NCI-H1930 (cell line): ENCODE measurements at places on chromosomes 3 and 15.

- no peak for DNase-seq
These were observed 29.4 kb upstream of the ARID3B start for GRCh38 chr15:74511583-74511982.

- no peak for DNase-seq
These were observed 57.1 kb upstream of the POU1F1 start for GRCh38 chr3:87333393-87333892.

DNA sequence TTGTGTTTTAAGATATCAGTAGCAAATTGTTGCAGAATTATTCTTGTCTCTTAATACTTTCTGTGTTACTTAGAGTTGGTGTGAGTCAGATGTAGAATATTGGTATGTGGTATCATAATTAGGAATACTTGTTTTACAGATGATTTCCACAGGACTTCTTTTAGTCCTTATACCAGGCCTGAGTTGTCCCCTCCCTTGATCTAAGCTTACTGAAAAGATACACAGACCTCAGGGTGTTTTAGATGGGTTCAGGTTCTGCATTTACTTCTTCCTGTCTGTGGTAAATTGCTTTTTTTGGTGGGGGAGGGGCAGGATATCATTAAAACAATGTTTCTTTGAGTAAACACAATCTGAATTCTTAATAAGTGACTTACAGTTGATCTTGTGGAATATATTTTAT lies 14.2 kb downstream of the DZIP3 start:
- DNase-seq, result no peak

DNA sequence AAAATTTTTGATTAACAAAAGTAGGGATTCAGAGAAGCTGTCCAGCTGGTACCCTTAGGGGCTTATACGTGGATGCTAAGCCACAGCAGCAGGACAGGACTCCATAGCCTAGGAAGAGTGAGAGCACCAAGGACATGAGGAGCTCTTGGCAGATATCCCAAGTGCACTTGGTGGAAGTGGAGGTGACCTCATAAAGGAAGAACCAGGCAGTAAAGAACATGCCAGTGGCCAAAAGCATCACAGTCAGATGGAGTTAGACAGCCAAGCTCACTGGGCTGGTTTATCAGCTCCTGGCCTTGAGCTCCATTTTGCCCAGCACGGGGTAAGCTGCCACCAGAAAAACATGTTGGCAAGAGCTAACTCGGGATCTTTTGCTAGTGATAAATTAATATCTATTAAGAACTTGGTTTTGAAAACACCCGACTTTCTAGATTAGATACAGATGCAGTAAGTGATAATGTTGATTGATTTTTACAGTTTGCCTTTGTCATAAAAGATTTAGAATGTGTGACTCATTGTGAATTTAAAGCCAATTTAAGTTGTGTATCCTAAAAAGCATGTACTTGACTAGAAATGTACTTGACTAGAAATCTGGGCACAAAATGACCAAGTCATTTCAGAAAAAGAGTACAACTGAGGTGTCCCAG lies 108.0 kb downstream of the CMSS1 start:
- DNase-seq, result no peak

- DNase-seq, result no peak
These were observed 363.1 kb upstream of the PLSCR5 start for GRCh38 chr3:146968204-146968651.

DNA sequence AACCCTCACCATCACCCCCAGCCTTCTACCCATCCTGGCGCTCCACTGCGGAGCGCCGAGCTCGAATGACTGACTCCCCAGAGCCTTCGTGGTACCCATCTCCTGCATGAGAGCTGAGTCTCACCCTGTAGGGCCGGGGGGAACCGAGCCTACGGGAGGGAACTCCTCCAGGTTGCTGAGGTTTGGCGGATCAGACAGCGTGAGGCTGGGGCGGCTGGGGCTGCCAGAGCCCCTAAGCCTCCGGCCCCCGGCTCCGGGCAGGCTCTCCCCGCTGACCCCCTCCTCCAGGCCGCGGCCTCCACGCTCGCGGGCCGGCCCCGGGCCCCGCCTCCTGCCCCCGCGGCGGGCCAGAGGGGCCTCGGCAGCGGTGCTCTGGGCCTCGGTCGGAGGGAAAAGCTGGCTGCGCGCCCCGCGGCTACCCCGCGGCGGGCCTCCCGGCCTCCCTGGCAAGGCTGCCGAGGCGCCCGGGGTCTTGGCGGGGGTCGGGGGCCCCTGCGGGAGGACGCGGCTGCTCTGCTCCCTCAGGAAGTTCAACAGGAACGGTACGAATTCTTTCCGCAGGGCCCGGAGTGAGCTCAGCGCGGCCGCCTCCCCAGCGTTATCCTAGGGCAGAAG lies 643 bp downstream of the CDAN1 start:
- no peak for DNase-seq

DNA sequence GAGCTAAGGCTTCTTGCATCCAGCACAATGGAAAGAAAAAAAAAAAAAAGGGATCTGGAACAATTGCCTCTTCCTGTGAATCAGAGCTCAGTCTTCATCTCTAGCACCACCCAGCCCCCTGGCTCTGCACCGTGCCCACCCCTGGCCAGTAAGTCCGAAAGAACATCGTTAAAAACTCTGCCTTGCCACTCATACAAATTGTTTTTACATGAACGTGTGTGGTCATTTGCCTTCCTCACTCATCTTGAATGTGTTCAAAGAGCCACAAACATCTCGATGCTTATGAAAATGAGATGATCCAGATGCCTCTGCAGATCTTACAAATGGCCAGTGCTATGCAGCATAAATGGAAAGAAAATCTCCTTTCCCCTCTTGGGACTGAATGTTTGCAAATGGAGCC lies 400.0 kb upstream of the PPP2R3A start:
- DNase-seq, result no peak

- no peak for DNase-seq
These were observed 43.9 kb downstream of the MRPL46 start for GRCh38 chr15:88423331-88423730.

DNA sequence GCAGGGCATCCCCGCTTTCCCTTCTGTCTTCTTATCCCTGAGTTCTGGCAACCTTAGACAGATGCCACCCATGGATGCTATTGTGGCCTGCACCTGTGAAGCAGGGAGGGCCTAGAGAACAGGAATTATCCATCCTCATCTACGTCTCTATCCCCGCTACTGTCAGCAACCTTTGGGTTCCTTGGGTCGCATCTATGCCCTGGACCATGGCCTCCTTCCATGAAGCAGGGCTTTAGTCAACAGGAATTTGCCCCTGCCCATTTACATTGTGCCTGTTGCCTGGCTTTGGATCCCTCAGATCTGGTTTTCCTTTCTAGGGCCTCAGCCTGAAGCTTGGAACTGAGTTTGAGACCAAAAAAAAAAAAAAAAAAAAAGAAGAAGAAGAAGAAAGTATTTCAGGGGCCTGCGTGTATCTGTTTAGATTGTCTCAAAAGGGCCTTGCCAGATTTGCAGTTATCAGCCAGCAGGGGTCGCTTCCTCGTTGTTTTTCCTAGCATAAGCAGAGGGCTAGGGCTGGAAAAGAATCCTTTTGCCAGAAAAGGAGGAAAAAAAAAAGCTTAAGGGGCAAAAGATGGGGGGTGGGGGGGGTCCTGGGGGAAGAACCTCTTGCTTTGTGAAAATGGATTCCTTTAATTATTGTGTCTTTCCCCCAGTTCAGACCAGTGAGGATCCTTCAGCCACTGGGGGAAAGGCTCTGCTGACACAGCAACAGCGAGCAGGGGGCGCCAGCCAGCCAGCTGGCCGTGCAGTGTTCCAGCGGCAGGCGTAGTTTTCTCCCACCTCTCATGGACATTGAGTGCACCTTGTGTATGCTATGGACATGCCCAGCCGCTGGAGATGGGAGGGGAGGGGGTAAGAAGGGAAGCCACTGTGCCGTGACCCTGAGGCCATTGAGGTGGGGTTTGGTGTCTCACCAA lies 65.7 kb upstream of the ALDH1L1 start:
- DNase-seq, result peak; percentile 22

DNA sequence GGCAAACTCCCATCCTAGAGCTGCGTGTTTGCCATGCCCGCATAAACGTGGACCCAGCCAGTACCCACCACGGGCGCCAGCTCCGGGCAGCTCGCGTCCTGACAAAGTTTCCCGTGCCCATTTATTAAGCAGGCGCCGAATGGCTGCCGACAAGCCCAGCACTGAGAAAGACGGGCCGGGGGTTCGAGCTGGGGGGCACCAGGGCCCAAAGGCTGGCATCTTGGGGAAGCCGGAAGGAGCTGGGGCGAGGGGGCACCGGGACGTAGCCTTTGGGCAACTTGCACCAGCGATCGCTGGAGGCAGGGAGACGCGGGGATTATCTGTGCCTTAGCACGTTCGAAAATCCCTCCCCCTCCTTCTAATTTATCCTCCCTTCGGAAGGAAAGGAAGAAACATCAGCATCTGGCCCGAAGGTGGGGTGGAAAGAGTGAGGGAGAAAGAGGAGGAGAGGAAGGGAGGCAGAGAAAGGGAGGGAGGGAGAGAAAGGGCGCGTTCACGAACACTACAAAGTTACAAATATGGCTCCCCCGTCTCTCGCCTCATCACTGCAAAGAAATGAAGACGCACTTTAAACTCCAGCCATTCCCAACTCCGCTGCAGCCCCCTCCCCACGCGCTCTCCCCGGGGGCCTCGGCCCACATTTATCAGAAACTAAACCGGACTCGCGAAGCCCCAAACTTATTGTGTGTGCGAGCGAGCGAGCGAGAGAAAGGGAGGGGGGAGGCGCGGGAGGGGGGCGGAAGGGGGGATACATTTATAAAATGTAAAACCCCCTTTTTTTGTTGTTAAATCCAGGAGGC lies 1.0 kb downstream of the ANP32A start:
- no peak for DNase-seq

- DNase-seq, result no peak
These were observed 298.2 kb upstream of the SATB1 start for GRCh38 chr3:18723206-18723810.

- no peak for DNase-seq
These were observed 41.3 kb upstream of the ETV5 start for GRCh38 chr3:186150041-186150830.

GRCh38 chr3:171055336-171056178 lies 29.0 kb upstream of the SLC2A2 start:
- DNase-seq, result no peak

- no peak for DNase-seq
These were observed 272.7 kb downstream of the MECOM start for GRCh38 chr3:169390741-169391305.

- no peak for DNase-seq
These were observed 35.1 kb downstream of the PEAK1 start for GRCh38 chr15:77384589-77385359.

- no peak for DNase-seq
These were observed 155.9 kb upstream of the CNTN4 start for GRCh38 chr3:1942781-1943180.

GRCh38 chr3:156035158-156035557 lies 85.2 kb upstream of the KCNAB1 start:
- no peak for DNase-seq

- DNase-seq, result no peak
These were observed 20.6 kb upstream of the KBTBD12 start for GRCh38 chr3:127894481-127894880.

- DNase-seq, result no peak
These were observed 104.5 kb downstream of the VGLL4 start for GRCh38 chr3:11539218-11539617.

- DNase-seq, result no peak
These were observed 518 bp downstream of the OXSR1 start for GRCh38 chr3:38165722-38166387.

DNA sequence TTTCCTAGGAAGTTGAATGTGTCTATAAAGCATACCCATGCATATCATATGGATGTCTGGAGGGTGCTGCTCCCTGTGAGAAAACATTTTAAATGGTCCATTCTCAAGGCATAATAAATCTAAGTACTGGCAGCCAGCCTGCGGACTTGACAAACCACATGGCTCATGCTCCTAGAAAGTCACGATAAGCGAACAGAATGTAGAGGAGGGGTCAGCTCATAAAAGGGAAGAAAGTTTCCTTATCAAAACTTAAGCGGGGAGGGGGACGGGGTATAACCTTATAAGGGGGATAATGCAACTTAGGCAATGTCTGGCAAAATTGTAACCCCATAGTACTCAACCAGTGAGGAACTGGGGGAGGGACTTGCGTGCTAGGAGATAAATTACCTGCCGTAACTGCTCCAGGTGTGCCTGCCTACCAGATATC lies 159.8 kb upstream of the LMCD1 start:
- DNase-seq, result no peak

GRCh38 chr3:89113893-89114840 lies 6.7 kb downstream of the EPHA3 start:
- peak; percentile 3 for DNase-seq

DNA sequence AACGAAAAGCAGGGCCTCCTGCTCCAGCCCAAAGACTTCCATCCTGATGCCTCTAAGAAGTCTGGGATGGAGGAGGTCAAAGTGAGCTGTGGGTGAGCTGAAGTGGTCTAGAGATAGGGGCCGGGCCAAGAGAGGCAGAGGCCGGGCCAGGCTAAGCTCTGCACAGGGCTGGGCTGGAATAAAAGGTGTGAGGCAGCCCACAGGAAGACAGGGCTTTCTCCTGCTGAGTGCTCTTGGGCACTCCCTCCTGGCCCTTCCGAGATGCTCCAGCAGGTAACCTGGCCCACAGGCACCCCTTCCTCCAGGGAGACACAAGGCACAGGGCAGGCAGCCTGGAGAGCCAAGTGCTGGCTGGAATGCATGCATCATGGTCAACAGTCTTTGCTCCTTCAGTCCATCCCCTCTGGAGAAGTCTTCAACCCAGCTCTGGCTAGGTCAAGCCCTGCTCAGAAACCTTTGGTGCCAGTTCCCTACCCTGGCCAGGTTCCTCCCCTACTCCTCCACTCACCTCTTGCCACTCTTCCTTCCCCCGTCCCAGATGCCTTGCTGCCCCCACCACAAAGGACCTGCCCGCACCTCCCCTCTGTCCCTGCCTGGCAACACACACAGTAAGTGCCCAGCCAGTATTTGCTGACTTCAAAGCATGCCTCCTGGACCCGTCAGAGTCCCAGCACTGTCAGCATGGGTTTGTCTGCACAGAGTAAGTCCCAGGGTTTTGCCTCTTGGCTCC lies 93.6 kb downstream of the SEC22A start:
- no peak for DNase-seq

GRCh38 chr15:54979964-54980363 lies 216.8 kb downstream of the RSL24D1 start:
- no peak for DNase-seq

DNA sequence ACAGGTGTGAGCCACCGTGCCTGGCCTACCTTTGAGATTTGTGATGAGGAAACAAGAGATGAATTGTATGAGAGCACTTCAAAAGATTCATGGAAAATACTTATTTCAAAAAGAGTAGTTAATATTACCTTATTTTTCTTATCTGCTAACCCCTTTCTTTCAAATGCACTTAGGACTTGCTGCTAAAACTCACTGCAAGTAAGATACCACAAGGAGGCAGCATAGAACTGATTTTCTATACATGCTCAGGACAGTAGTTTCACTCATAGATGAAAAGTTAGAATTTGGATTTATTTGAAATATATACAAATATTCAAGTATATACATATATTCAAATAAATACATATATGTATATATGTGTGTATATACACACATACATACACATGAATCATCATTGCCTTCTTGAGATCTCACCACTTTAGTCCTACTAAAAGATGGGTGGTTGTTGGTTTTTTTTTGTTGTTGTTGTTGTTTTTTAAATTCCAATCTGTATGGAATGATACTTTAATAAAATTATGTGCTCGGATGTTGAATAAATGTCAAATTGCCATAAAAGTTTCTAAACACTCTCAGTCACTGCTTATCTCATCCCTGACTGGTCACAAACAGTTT lies 2.4 kb downstream of the CCNDBP1 start:
- DNase-seq, result peak; percentile 1

GRCh38 chr15:24955531-24955921 lies 739 bp downstream of the SNRPN start:
- no peak for DNase-seq
